ENCODE measurements at places on chromosomes 16 and 17.

- peak; percentile 38 for DNase-seq
Measured at GRCh38 chr16:84511180-84511800, 6.8 kb upstream of the MEAK7 start.

DNA sequence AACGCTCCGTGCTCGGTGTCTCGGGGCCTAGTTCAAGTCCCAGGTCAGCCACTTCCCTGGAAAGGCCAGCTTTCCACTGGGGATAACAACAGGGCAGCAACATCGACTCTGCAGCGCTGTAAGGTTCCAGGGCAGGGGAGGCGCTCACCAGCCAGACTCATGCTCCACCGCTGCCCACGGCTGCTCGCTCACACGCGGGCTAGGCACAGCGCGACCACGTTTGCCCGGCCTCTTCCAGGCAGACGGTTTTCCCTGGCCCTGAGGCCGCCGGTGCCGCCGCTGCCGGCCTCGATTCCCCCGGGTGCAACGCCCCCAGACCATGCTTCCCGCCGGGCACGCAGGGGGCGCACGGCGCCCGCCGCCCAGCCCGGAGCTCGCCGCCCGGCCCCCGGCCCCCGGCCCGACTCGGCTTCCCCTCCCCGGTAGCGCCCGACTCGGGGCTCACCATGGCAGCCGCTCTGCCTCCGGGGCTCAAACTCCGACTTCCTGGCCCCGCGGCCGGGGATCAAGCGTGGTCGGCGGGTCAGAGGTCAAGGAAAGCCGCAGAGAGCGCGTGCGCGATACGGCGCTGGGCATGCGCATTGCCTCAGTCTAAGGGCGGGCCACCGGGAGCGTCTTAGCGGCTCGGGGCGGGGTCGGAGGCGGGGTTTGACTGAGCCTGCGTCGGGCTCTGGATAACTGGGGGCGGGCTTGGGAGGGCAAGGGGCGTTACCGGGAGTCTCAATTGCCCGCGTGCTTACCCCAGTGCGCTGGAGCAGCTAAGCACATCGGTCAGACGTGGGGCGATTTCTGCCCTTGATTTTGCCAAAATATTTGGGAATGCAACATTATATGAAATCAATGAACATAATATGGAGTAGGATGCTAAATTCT lies at the start of gene PAM16:
PAM16 (minus strand) TSS at position 535 of the 873 bp plus-strand sequence; CDS start at position 448, 87 bp downstream.
- peak; percentile 78 for DNase-seq

DNA sequence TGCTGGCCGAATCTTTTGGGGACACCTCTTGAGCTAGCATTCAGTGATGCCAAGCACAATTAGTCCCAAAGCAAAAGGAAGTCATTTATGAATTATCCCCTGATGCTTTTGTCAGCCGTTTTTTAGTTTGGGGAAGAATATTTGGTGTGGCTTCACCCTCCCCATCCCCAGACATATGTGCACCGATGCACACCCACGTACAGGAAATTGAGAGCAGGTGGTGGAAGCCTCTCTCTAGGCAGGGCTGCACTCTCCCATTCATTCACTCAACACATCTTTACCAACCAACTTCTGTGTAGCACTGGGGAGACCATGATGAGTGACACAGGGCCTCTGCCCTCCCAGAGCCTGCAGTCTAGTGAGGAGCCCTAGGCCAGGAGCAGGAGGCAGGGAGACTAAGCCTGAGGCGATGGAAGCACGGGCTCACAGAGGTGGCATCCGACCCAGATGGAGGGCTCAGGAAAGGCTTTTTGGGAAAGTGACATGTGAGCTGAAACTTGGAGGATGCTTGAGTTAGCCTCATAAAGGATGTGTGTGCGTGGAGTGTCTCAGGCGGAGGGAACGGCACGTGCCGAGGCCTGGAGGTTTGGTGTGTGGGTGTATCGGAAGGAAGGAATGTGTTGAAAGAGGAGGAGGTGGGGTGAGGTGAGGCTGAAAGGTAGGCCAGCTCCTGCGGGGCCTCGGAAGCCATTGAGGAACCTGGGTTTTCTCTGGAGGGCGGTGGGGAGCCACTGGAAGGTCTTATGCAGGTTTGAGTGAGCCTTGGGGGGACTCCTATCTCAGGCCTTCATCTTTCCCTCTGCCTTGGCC lies 43.8 kb downstream of the PSME3IP1 start:
- no peak for DNase-seq

- DNase-seq: no peak
Measured at GRCh38 chr16:82603784-82604411, 22.9 kb upstream of the CDH13 start.

DNA sequence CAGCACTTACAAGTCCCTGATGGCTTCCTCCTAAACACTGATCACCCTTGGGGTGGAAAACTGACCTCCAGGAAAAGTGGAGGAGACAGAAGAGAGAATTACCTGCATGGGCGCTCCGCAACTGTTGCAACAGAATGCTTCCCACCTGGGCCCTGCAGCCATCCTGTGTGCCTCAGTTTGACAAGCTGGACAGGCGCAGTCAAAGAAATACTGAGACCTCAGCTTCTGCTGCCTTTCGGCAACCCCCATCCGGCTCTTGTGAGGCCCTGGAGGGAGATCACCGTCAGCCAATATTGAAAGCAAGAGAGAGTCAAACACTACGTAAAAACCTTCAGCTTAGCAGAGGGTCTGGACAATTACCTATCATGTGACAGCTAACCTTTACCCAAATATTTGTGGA lies 24.8 kb downstream of the SERPINF1 start:
- no peak for DNase-seq

DNA sequence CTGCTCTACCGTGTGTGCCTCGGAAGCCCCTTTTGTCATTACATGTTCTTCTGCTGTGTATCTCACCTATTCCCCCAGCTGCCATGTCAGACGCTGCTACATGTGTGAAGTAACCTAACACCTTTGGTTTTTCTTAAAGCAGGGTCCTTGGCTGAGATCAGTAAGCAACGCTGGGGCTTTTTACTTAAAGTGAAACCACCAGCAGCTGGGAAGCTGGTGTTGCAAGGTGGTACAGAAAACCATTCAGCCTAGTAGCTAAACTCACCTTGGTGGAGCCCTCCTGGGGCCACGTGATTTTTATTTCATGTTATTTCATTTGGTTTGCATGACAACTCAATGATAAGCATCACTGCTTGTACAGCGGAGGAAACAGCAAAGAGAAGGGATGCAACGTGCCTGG lies 62.6 kb downstream of the PLCG2 start:
- no peak for DNase-seq

DNA sequence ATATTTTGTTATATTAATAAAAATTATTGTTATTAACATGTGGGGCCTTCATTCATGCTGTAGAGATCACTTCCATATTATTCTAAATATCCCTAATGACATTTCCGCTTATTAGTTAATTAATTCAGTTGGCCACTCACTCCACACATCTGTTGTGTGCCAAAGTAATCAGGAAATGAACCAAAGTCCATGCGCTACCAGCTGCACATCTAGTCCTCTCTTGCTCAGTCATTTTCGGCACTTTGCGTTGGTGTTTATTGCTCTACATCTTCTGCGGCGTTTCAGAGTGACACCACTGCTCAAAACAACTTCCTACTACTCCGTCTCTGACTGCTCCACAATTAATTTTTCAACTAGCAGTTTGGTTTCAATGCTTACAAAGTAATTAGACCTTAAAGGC lies 101.4 kb upstream of the ZFHX3 start:
- DNase-seq: peak; percentile 56

DNA sequence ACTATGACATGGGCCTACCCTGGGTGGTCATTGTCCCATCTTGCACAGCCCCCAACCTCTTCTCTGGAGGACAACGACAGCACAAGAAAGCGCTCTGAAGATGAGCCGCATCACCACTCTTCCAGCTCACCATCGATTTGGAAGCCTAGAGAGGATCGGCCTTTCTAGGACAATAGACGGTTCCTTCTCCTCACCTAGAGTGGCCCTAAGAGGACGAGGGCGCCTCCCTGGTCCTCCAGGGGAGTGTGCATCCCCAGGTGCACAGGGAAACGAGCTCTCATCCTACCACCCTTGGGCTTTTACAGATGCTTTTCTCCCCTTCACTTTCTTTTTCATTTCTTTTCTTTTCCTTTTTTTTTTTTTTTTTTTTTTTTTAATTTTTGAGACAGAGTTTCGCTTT lies 20.3 kb upstream of the SLC52A1 start:
- DNase-seq: no peak

- no peak for DNase-seq
Measured at GRCh38 chr16:68190081-68190480, 45.8 kb downstream of the ESRP2 start.

GRCh38 chr17:48770954-48771353 lies 42.4 kb upstream of the HOXB13 start:
- DNase-seq: no peak

Measured in NCI-H1417 treated with DMSO at 0.1 percent for 48 hours (cell line).